ENCODE measurements at places on chromosomes 16 and 17.

DNA sequence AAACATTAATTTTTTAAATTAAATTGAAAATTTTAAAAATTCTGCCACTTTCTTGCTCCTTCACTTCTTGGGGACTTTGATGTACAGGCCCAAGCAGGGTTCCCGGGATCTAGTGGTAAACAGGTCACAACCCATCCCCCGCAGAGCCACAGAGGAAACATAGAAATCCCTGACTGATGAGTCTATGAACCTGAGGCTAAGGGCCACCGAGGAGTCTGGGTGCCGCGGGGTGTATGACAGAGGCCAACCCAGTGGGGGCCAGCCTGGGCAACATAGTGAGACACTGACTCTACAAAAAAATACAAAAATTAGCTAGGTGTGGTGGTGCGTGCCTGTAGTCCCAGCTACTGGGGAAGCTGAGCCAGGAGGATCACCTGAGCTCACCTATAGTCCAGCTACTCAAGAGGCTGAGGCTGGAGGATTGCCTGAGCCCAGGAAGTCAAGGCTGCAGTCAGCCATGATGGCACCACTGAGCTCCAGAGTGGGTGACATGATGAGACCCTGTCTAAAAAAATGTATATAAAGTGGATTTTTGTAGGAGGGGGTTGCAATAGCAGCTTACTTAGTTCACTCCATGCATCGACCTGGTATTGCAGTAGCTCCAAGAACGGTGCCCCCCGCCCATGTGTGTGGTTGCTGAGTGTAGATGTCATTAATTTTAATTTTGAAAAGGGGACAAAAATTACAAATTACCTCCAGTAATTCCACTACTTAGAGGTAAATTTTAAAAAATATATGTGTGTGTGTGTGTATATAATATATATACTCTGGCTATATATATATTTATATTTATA, 9.2 kb upstream of the FLYWCH1 start:
- no peak for DNase-seq

DNA sequence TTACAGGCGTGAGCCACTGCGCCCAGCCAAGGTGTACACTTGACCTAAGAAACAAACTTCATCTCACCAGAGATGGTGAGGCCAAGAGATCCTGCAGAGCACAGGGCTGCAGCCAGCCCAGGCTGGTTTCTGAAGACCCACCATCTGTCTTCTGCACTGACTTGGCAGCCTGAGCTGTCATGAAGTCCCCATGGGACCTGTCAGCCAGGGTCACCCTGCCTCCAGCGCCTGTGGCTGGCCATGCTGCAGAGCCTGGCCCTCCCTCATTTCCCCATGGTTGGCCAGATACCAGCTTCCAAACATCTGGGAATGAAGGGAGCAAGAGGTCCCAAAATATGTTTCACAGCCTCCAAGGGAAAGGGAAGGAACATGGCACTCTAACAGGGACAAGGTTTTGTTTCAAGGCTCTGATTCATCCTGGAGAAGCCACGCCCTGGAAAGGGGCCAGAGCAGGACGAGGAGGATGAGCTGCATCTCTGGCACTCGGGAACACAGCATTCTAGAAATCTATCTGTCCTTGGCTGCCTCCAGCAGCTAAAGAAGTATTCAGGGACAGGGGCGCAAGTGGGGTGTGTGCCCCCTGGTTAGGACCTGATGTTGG, 45.3 kb downstream of the DDX19A start:
- DNase-seq, result no peak

DNA sequence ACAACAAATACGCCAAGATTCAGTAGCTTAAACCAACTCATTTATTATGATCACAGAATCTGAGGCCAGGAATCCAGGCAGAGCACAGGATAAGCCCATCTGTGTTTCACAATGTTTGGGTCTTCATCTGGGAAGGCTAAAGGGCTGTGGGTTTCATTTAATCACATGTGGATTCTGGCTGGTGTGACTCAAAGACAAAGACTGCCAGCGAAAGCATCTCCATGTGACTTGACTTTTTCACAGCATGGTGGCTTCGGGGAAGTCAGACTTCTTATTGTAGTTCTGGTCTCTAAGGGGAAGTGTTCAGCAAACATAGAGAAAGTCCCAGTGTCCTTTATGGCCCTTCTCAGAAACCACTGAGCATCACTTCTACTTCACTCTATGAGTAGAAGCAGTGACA, 1014.4 kb upstream of the GOT2 start:
- DNase-seq, result no peak

GRCh38 chr16:15894571-15895374, 6.4 kb upstream of the CEP20 start:
- no peak for DNase-seq

DNA sequence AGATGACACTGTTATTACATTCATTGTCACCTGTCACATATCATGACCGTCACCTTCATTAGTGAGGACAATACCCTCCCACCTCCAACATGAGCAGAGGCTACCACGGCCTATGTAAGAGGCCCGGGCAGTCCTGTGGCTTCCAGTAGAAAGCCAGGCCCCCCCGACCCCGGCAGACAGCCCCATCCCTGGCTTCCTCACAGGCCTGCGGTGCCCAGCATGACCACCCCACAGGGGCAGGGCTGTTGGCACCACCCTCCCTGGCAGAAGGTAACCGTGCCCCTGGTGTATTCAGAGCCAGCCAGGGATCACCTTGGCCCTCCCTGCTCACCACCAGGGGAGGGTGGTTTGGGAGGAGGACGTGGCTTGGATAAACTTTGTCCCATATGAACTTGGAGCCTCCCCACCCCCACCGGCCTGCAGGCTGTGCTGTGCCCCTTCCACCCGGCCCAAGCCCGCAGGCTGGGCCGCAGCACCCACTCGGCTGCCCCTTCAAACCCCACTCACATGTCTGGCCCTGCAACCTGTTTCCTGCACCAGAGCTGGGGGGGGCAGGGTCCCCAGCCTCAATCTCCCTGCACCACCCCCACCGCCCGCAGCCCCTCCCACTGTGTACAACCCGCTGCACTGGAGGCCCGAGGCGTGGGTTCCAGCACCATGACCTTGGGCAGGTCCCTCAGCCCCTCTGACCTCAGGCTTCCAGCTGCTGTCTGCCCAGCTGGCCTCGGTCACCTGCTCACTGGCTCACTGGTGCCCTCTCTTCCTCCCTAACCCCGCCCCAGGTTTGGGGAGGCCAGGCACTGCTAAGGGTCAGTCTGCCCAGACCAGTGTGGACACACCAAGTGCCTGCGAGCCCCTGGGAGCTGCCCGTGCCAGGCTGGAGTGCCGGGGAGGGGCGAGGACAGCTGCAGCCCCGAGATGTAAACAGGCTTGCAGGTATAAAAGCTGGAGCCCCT, 12.4 kb upstream of the AATK start:
- DNase-seq, result no peak

GRCh38 chr16:28837672-28838557, 8.2 kb downstream of the TUFM start:
- DNase-seq, result no peak

- DNase-seq, result no peak
Measured at GRCh38 chr17:45326626-45327025, 9.8 kb upstream of the MAP3K14 start.

- no peak for DNase-seq
Measured at GRCh38 chr17:1473170-1473569, 17.1 kb upstream of the CRK start.

- no peak for DNase-seq
Measured at GRCh38 chr16:84339311-84339710, 29.0 kb upstream of the ATP2C2 start.

DNA sequence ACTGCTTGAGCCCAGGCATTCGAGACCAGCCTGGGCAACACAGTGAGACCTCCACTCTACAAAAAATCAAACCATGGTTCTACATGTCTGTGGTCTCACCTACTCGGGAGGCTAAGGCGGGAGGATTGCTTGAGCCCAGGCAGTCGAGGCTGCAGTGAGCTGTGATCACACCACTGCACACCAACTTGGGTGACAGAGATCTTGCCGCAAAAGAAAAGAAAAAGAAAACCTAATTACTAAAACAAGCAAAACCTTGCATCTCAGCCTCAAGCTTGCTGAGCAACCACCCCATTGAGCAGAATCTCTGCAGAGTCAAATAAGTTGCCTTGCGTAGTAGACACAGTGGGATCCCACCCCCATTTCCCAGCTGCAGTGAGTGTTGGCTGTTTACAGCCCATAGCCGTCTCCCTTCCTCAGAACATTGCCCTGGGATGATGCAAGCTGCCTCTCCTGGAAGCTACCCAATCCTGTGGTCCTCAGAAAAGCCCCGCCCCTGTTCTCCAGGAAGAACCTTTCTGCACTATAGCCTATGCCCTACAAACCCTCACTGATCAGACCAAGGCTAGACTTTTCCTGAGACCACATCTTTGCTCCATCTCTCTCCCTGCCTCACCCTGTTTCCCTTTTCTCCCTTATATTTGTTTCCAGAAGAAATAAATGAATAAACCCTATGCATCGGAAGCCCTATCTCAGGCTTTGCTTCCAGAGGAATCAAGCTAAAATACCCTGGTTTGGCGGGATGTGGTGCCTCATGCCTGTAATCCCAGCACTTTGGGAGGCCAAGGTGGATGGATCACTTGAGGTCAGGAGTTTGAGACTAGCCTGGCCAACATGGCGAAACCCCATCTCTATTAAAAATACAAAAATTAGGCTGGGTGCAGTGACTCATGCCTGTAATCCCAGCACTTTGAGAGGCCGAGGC, 16.7 kb upstream of the ERN2 start:
- no peak for DNase-seq

DNA sequence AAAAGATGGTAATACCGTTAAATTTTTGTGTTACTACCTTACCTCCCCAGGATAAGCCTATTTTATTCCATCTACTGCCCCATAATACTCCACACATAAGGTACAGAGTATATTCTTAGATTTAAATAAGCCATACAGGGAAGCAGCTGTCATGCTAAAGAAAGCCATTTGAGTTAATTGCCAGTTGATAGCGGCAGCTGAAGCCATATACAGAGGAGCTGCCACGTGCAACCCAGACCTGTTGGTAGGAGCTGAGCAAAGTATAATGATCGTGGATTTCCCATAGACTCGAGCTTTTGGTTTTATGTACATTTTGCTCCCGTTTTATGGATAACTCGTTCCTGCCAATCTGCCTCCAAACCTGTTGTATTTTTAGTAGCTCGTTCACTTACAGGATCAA, 12.0 kb downstream of the CPSF4L start:
- DNase-seq, result no peak

GRCh38 chr17:6927290-6928126, 68.3 kb upstream of the ALOX12 start:
- no peak for DNase-seq

DNA sequence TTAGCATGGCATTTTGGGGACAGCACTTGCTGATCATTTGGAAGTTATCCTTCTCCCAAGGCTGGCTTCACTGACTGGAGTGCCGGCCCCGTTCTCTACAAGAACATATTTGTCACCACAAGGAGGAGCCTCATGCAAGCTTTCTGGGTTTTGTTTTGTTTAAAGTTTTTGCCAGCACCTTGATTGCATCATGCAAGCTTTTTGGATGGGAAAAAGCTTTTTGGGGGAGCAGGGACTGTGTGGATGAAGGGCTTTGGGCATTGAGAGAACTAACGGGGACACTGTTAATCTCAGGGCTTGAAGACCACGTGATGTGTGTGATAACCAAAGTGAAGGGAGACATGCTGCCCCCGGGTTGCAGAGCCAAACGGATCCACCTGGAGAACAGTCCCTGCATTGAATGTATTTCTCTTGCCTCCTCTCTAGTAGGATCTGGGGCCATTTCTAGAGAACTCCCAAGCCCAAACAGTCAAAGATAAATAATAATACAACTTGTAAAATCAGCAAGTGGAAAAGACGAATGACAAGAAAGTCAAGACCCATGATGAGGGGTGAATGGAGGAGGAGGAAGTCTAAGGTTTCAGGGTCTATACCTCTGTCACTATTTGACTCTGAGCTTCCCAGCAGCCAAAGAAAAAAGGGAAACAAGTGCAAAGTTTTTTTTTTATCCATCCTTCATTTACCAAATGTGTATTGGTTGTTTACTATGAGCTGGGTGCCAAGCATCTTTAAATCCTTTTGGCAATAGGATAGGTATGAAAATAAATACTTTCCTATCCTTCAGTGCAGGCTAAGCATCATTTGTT, 17.2 kb downstream of the TMEM114 start:
- DNase-seq, result no peak

DNA sequence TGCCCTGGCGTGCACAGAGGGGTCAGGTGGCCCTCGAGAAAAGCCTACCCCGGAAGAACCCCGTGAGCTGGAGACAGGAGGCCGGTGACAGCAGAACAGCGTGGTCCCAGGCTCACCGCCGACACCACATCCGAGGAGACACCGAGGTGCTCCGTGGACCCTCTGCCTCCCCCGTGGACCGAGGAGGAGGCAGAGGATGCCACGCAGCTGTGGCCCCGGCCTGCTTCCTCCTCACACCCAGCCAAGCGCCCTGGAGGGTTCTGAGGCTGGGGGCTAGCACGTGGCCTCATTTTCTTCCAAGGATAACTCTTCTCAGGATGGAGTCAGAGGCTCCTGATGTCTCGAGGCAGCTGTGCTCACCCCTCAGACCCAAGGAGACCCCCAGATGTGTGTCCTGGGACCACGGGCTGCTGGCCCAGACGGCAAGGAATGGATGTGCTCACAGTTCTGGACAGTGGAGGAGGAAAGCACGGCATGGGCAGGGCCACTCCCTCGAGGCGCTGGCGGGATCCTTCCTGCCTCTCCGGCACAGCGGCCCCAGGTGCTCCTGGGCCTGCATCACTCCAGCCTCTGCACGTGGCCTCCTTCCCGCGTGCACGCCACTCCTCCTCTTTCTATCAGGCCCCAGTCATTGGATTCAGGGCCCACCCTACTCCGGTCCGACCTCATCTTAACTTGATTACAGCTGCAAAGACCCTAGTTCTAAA, 4.4 kb upstream of the PVALEF start:
- no peak for DNase-seq

DNA sequence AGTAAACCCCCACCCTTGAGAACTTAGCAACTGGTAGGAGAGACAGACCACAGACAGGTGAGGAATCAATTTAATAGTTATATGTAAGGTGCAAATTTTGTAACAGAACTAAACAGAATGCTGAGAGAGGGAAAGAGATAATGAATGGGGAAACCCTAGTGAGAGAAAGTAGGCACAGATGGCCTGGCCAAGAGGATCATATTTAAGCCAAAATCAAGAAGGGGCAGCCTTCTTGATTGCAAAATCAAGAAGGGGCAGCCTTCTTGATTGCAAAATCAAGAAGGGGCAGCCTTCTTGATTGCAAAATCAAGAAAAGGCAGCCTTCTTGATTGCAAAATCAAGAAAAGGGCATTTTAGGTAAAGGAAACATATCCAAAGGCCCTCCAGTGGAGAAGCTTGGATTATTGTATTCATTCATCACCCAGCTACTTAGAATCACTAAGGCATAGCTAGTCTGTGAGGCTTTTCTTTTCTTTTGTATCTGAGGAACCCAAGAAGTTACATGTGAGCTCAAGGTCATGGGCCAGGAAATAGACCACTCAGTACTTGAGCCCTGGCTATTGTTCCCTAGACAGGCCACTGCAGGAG, 190.6 kb downstream of the CYLD start:
- DNase-seq, result no peak

GRCh38 chr17:4049546-4049945, 85.3 kb upstream of the ATP2A3 start:
- DNase-seq, result no peak

- no peak for DNase-seq
Measured at GRCh38 chr17:38325221-38325851, 18.4 kb downstream of the GPR179 start.

Data from CD4-positive, alpha-beta T cell treated with Interleukin-15 for 1 hour (primary cell).